Pancreas (tissue), 10 donors: ENCODE measurements at places on chromosomes 13 and 19. TPM values are rescaled to one million over a fixed set of nuclear protein-coding genes. Genes with fewer than 3 reads are reported as not detected.

DNA sequence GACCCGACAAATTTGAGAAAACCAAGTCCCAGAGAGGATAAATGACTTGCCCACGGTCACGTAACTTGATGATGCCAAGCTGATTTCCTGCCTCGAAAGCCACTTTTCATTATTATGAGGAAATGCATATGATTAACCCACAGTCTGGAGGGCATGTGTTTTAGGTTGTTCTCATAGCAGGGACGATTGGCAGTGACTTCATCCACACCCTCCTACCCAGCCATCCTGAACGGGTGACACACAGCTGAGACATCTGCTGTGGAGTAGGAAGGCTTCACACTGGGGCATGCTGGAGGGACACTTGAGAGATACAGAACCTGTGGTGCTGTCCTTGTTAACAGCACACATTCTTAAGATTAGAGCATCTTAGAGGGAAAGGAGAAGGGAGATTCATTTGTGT lies 65.4 kb upstream of the WDFY2 start:
- no peaks in the 10 kb centered on the region for H3K36me3 ChIP-seq
- no peaks in the 10 kb centered on the region for H3K27me3 ChIP-seq
- H3K4me3 ChIP-seq = no peak overlapping the region
- DNase-seq = no peak
- no peaks in the 10 kb centered on the region for H3K4me1 ChIP-seq
- H3K27ac ChIP-seq = no peak overlapping the region

- H3K4me1 ChIP-seq = no peaks in the 10 kb centered on the region
- H3K27me3 ChIP-seq = no peaks in the 10 kb centered on the region
Measured at GRCh38 chr19:51194527-51195315, 30.2 kb upstream of the CD33 start.

The ZNF491 gene
- total RNA-seq = 0.95 TPM

GRCh38 chr19:47315125-47315821 lies 5.6 kb downstream of the C5AR1 start:
- H3K27me3 ChIP-seq = no peaks in the 10 kb centered on the region
- H3K4me3 ChIP-seq = no peak overlapping the region
- H3K36me3 ChIP-seq = no peaks in the 10 kb centered on the region
- H3K27ac ChIP-seq = peak overlapping the region; percentile 44
- no peaks in the 10 kb centered on the region for H3K4me1 ChIP-seq
- no peak for DNase-seq

DNA sequence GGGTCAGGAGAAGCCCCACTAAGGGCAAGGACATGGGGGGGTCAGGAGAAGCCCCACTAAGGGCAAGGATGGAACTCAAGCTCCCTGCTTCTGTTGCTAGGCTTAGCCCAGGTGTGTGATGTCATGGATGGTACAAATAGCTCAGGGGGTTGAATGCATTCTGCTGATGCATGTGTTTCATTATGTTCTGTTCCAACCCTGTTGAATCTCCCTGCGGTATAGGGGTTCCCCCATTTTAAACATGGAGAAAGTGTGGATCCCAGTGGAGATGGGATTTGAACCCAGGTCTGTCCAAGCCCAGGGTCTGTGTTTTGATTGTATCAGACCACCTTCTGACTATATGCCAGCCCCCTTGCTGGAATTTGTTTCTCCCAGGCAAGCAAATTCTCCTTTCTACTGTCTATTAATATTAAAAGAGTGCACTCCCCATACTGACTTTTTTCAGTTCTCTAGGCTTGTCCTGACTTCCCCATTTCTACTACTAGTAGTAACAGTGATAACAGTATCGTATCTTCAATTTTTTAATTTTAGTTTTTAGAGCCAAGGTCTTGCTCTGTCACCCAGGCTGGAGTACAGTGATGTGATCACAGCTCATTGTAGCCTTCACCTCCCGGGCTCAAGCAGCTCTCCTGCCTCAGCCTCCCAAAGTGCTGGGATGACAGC lies 6.7 kb downstream of the ZNF865 start:
- no peak overlapping the region for H3K27ac ChIP-seq
- no peak for DNase-seq
- H3K4me1 ChIP-seq = no peaks in the 10 kb centered on the region
- no peaks in the 10 kb centered on the region for H3K27me3 ChIP-seq
- H3K36me3 ChIP-seq = no peaks in the 10 kb centered on the region
- no peak overlapping the region for H3K4me3 ChIP-seq

DNA sequence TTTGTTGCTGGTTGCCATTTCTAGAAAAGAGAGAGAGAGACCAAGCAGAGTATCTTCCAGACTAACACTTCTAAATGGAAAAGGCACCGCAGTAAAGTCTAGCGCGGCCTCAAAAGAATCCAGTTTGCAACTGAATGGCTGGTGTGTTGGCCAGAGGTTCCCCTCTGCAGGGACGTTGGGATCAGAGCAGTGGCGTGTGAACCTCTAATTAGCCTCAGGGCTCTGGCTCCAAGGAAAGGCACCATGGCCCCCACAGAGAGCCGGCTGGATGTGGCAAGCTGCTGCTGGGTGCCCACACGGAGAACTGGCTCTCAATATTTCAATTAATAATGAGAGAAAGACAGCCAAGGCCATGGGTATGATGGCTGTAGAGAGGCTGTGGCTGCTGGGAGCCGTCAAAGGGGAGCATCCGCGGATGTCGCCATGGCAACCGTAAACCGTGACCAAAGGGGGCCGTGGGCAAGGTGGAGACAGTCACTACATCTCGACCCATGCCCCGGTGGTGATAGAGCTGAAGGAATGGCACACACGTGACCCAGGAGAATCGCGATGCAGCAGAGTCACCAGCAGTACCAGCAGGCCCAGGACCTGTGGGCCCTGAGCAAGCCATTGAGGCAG lies 9.5 kb downstream of the VSTM2B start:
- H3K27me3 ChIP-seq = no peaks in the 10 kb centered on the region
- no peaks in the 10 kb centered on the region for H3K4me1 ChIP-seq
- no peaks in the 10 kb centered on the region for H3K36me3 ChIP-seq
- no peak overlapping the region for H3K27ac ChIP-seq
- H3K4me3 ChIP-seq = no peak overlapping the region
- no peak for DNase-seq

The ICAM4 gene
- 0.23 TPM for total RNA-seq

The KIR2DL3 gene
- total RNA-seq = not detected

DNA sequence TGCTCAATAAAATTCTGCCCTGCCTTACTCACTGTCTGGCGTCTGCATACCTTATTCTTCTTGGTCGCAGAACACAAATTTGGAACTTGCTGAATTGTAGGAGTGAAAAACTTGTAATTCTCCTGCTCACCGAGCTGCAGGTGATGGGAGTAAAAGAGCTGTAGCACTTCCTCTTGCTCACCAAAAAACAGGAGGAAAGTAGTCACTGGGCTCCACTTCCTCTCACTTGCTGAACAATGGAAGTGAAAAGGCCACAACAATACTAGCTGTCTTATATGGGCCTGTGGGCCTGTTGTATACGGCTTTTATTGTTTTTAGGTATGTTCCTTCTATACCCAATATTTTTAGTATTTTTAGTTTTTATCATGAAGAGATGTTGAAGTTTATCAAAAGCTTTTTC lies 978.7 kb downstream of the SLITRK5 start:
- H3K4me1 ChIP-seq = no peaks in the 10 kb centered on the region
- no peak for DNase-seq
- H3K27me3 ChIP-seq = no peaks in the 10 kb centered on the region
- no peaks in the 10 kb centered on the region for H3K36me3 ChIP-seq
- no peak overlapping the region for H3K4me3 ChIP-seq

DNA sequence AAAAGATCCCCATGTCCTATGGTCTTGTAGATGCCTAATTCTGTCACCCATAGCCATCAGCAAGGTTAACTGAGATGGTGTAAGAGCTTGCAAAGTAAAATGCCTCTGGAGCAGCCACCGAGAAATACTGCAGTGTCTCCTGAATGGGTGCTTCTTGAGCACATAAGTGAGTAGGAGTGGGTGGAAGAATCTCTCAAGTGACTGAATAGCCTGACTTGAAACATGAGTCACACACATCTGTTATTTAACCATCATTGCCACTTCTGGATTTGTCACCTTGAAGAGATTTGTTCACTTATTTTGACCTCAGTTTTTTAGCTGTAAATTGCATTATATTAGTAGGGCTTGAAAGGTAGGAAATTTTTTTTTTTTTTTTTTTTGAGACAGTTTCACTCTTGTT lies 2.3 kb downstream of the ZNF714 start:
- no peak overlapping the region for H3K27ac ChIP-seq
- no peak overlapping the region for H3K4me3 ChIP-seq
- DNase-seq = no peak
- no peaks in the 10 kb centered on the region for H3K36me3 ChIP-seq

DNA sequence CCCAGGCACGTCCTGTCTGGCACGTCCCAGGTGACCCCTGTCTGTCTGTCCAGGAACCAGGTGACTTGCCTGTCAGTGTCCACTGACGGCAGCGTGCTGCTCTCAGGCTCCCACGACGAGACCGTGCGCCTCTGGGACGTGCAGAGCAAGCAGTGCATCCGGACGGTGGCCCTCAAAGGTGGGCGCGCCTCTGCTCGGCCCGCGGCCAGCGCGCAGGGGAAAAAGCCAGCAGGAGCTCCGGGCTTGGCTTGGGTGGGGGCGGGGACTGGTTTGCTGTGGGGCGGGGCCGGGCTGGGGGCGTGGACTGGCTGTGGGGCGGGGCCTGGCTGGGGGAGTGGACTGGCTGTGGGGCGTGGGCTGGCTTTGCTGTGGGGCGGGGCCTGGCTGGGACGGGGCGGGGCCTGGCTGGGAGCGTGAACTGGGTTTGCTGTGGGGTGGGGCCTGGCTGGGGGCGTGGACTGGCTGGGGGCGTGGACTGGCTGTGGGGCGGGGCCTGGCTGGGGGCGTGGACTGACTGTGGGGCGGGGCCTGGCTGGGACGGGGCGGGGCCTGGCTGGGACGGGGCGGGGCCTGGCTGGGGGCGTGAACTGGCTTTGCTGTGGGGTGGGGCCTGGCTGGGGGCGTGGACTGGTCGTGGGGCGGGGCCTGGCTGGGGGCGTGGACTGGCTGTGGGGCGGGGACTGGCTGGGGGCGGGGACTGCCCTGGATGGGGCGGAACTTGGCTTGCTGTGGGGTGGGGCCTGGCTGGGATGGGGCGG lies 7.2 kb downstream of the WDR18 start:
- DNase-seq = peak; percentile 81
- H3K36me3 ChIP-seq = no peaks in the 10 kb centered on the region
- H3K4me3 ChIP-seq = no peak overlapping the region

DNA sequence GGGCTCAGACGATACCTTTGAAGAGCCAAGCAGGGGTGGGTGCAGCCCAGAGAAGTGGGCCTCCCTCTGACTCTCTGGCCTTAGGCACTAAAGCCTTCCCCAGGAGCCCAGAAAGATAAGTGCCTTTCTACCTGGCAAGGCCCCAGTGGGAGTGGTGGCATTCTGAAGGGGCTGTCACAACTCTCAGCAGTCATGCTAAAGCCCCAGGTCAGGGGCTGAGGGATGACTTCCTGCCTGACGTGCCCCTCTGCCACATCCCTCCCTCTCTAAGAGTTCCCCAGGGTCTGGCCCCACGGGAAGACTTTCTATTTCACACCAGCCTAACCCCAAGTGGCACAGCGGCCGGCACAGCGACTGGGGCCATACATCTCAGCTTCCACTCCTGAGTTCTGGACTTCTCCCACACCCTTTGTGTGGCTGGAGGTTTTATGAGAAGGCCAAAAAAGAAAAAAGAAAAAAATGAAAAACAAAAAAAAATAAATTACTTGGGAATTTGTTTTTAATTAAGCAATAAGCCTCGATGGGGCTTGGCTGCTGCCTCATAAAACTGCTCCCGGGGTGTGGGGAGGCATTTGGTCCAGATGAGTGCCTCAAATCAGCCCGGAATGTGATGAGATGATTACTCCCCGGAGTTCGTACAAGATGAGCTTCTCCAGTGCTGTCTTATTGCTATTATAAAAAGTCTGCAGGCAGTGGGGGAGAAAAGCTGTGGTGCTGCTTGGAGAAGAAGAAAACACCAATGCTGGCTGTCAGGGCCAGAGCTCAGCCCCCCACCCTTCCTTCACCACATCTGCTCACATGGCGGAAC lies 28.5 kb upstream of the PLEKHF1 start:
- H3K36me3 ChIP-seq = no peaks in the 10 kb centered on the region
- DNase-seq = no peak
- no peaks in the 10 kb centered on the region for H3K4me1 ChIP-seq
- no peaks in the 10 kb centered on the region for H3K27me3 ChIP-seq

GRCh38 chr19:23547156-23547555 lies 139.9 kb downstream of the ZNF675 start:
- no peaks in the 10 kb centered on the region for H3K36me3 ChIP-seq
- no peaks in the 10 kb centered on the region for H3K27me3 ChIP-seq
- no peak overlapping the region for H3K27ac ChIP-seq
- no peak for DNase-seq
- H3K4me3 ChIP-seq = no peak overlapping the region

GRCh38 chr19:49549045-49549444 lies 21.2 kb downstream of the RCN3 start:
- H3K27ac ChIP-seq = no peak overlapping the region
- no peak for DNase-seq
- no peak overlapping the region for H3K4me3 ChIP-seq
- H3K4me1 ChIP-seq = no peaks in the 10 kb centered on the region

The ZNF836 gene
- 7.1 TPM for total RNA-seq

DNA sequence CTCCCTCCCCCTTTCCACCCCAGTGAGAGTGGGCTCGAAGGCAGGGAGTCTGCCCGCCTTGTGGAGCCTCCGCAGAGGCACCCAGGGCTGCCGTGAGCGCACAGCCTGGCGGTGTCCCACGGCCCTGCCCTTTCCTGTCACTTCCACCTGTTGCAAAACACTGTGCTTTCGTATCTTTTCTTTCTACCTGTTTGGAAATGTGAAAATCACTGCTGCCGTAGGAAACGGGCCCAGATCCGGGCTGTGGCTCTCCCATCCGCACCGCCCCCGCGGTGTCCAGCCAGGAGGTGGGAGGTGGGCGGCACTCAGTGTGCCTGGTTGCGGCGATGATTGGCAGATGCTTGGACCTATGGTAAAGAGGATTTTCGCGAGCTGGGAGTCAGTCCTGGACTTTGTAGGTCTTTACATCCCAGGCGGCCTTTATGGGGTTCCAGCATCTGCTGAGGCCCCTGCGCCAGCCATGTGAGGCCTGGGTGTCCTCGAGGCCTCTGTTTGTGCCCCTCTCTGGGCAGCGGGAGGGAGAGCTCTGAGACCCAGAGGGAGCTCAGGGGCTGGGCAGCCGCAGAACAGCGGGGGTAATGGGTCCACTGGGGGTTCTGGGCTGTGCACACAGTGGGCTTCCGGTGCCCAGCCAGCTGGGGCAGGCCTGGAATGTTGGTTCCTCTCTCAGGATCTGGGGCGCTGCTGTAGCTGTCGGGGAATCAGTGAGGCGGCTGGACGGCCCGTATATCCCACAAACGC lies 6.1 kb downstream of the STK11 start:
- H3K36me3 ChIP-seq = no peaks in the 10 kb centered on the region
- peak overlapping the region; percentile 42 for H3K27ac ChIP-seq
- peaks cover 58% of the 10 kb centered on the region for H3K4me1 ChIP-seq
- H3K4me3 ChIP-seq = peak overlapping the region; percentile 21
- no peaks in the 10 kb centered on the region for H3K27me3 ChIP-seq

GRCh38 chr13:107881362-107881761 lies 334.0 kb downstream of the LIG4 start:
- H3K27ac ChIP-seq = no peak overlapping the region
- no peaks in the 10 kb centered on the region for H3K36me3 ChIP-seq
- H3K4me3 ChIP-seq = no peak overlapping the region
- no peak for DNase-seq
- H3K27me3 ChIP-seq = no peaks in the 10 kb centered on the region

The NTF4 gene
- not detected for total RNA-seq

The WDR62 gene
- total RNA-seq = 0.12 TPM

- no peak overlapping the region for H3K27ac ChIP-seq
- no peaks in the 10 kb centered on the region for H3K4me1 ChIP-seq
- H3K36me3 ChIP-seq = no peaks in the 10 kb centered on the region
- H3K4me3 ChIP-seq = no peak overlapping the region
- no peaks in the 10 kb centered on the region for H3K27me3 ChIP-seq
Measured at GRCh38 chr13:59099182-59099974, 1064.3 kb downstream of the DIAPH3 start.

The CCNE1 gene
- total RNA-seq = 0.69 TPM
